MCF 10A (cell line): ENCODE measurements at places on chromosomes 2 and 18.

DNA sequence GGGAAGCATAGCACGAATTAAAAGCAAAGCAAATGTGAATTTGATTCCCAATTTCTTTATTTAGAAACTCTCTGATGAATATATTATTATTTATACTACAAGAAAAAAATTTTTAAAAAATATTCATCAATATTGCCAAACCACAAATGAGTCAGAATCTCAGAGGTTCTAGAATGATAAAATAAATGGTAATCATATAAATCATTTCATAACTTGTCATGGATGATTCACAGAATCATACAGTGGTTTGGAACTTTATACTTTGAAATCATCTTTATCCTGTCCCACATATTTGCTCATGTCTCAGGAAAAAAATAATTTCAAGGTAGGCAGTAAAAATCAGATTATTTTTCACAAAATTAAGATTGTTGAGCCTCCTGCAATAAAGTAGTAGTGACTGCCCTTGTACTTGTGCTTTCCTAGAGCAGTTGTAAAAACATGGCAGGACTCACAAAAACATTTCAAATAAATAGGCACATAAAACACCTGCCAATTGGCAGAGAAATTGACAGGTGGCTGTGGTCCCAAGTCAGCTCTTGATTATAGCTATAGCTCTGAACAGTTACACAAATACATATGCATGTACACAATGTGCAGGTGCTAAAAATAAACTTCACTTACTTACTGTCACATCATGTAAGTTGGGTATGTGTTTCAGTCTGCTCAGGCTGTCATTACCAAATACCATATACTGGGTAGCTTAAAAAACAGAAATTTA is 273.9 kb upstream of the SESTD1 start:
- peak; percentile 41 for DNase-seq

DNA sequence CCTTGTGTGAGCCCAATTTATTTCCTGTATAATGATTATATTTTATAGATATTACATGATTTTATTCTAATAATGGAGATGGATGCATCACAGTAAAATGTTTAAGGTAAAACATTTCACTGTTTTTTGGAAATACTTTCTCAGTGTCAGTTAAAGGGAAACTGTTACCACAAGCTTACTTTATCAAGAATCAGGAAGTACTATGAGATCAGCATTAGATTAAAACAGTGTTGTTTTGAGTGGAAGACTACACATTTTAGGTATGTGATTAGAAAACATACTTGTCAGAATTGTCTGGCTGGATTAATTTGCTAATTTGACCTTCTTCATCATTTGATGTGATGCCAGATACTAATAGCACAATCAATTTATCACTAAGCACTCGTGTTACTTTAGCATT is at the start of gene HRH4:
Gene HRH4, plus strand, starts transcription at position 250 of the 400 bp plus-strand sequence. Its CDS starts 92 bp downstream, at position 342.
- DNase-seq, result no peak

GRCh38 chr18:68779169-68779568 is 18.7 kb upstream of the CCDC102B start:
- peak; percentile 83 for DNase-seq

GRCh38 chr18:48939205-48940097 is 11.3 kb downstream of the SMAD7 start:
- peak; percentile 32 for DNase-seq

DNA sequence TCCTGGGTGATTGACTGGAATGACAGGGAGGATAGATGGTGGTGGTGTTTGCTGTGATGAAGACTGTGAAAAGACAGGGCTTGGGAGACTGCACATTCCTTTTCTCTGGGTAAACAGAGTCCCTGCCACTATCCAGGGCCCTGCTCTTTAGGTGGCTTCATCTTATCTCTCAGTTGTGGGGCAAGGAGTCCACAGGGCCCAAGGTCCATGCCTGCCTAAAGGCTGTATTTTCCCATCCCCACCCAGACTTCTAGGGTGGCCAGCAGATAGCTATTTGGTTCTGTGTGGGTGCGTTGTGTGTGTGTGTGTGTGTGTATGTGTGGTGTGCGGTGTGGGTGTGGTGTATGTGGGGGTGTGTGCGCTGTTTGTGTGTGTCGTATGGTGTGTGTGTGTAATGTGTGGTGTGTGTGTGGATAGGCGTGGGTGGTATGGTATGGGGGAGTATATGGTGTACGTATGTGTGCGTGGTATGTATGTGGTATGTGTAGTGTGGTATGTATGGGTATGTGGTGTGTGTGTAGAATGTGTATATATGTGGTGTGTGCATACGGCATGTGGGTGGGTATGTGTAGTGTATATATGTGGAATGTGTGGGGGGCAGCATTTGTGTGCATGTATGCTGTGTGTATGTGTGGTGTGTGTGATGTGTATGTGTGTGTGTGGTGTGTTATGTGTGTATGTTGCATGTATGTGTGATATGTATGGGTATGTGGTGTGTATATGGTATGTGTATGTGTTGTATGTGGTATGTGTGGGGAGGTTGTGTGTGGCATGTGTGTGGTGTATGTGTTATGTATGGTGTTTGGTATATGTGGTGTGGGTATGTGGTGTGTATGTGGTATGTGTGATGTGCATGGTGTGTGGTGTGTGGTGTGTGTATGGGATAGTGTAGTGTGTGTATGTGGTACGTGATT is 10.5 kb upstream of the XRCC5 start:
- DNase-seq, result no peak

DNA sequence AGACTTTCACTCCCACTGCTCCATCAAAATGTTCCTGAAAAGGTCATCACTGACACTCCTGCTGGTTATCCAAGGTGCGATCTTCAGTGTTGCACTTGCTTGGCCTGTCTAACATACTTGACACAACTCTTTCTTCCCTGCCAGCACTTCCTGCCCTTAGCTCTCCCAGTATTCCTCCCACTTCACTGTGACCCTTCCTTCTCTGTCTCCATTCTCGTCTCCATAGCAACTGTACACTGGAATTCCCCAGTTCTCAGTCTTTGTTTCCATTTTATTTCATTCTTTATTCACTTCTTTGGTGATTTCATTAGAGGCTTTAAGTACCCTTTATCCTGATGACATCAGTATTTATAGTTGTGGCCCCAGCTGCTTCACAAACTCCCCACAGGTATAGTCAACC is 333.0 kb downstream of the IRS1 start:
- DNase-seq, result no peak

DNA sequence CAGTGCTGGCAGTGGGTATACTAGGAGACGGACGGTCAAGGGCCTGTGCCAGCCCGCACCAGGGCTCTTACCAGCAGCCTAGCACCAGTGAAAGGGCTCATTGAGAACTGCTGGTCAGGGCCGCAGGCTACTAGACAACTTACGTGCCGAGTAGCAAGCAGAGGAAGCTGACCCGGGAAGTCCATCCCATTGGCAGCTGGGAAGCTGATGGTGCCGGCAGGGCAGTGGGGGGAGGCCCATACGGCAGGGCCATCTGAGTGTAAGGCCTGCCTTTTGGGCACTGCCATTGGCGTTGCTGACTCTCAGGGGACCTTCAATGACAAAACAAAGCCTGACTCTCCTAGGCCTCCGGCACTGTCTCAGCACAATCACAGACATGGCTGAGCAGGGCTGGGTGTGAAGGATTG is 20.6 kb downstream of the EFR3B start:
- DNase-seq, result no peak

GRCh38 chr2:112725545-112726457 is 5.0 kb downstream of the NT5DC4 start:
- no peak for DNase-seq

- DNase-seq, result no peak
Measured at GRCh38 chr2:218146056-218146455, 20.2 kb downstream of the CXCR2 start.

DNA sequence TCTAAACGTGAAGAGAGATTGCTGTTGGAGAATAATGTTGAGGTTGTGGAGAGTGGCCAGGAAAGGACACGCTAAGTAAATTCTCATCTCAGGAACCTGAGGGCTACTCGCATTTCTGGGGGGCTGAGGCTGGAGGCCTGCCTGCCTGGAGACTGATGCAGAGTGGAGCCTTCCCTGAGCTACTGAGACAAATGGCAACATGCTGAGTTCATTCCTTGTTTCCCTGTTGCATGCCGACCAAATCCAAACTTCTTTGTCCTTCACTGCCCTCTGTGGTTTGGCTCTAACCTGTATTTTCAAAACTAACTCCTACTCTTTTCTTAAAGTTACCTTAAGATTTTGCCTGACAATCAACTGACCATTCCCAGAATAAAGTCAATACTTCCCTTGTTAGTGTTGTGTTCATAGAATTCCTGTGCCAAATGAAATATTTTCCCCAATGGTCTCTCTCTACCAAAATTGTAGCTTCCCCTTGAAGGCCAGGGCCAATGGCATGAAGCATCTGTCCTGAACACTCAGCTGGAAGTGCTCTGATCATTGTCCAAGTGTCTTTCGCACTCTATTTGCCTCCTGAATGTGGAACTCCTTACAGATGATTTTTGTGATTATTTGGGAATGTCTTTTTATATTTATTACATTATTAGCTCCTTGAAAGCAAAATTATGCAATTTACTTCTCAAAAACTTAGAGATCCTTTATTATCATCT is 1085.6 kb downstream of the SOCS6 start:
- no peak for DNase-seq

DNA sequence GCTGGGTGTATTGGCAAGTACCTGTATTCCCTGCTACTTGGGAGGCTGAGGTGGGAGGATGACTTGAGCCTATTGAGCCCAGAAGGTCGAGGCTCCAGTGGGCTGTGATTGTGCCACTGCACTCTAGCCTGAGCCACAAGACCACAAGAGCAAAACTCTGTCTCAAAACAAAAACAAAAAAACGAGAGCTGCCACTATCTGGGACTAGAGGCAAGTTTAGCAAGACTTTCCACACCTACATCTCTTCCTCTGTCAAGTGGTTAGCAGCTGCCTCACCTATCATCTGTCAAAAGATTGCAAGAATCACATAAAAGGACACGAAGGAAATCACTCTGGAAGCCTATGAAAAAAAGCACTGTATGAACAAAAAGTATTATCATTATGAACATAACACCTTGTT is 55.2 kb upstream of the RIOK3 start:
- no peak for DNase-seq

- DNase-seq, result peak; percentile 55
Measured at GRCh38 chr18:2547477-2548087, 23.7 kb downstream of the METTL4 start.

- no peak for DNase-seq
Measured at GRCh38 chr2:24182507-24182906, 7.7 kb downstream of the FAM228A start.

- no peak for DNase-seq
Measured at GRCh38 chr18:57480733-57481132, 45.6 kb downstream of the ONECUT2 start.

DNA sequence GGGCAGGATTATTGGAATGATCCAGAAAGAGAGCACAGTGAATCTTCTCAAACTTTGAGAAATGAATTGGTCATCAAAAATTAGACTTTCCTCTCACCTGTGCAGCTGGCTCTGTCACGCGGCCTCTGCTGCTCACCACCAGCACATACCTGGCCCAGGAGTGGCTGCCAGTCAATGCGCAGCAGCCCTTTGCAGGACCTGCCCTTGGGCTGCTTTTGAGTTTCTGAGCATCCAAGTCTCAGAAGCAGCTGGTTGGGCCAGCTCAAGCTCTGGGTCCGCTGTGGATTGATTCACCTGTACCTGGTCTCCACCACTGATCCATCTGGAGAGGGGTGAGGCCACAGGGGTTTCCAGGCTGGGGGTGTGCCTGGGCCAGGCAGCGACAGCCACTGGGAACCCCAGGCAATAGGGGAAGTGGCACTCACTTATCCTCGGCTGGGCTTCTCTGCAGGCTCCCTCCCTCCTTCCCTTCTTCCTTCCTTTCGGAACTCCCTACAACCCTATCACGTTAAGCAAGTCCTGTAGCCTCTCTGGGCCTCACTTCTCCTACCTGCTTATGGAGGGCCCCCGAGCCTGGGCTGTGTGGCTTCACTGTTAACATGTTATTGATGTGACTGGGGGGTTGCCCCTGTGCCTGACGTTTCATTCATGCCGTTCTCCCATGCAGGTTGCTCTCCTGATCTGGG is 48.1 kb downstream of the SH3BP4 start:
- DNase-seq, result no peak

GRCh38 chr2:158940356-158940755 is 28.1 kb upstream of the TANC1 start:
- no peak for DNase-seq

DNA sequence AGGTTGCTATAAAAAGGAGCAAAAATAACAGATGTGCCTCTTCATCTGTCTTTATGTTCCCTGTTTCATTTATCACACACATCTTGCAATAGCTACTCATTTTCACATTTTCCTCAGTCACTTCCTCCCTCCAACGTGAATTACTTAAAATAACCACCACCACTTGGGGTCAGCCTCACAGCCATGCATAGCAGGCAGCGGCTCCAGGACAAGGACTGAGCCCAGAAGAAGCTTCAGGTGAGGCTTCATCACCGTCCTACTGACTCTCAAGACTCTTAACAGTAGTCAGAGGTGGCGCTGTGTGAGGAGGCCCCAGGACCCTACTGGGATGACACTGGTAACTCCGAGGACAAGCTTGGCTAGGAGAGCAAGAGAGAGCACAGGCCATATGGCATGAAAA is 15.5 kb upstream of the ST8SIA5 start:
- no peak for DNase-seq

- no peak for DNase-seq
Measured at GRCh38 chr2:182694189-182694588, 21.9 kb upstream of the DNAJC10 start.

- no peak for DNase-seq
Measured at GRCh38 chr2:201579536-201579935, 63.8 kb downstream of the TMEM237 start.

DNA sequence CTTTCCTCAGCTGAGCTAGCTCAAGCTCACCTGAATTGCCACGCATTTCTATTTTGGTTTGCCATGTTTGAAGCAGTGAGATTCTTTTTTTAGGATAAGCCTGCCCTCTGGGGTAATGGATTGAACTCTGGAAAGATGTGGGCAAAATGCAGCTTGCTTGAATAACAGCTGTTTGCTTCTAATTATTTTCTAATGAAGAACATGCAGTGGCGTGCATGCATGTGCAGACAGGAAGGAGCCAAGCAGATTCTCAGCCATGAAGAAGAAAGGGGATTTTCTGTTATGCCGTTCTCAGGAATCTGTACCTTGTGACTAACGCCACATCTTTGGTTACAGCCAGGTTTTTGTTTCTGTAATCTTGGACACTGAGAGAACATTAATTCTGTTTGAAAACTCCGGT is 171.2 kb downstream of the ANTXR1 start:
- no peak for DNase-seq

DNA sequence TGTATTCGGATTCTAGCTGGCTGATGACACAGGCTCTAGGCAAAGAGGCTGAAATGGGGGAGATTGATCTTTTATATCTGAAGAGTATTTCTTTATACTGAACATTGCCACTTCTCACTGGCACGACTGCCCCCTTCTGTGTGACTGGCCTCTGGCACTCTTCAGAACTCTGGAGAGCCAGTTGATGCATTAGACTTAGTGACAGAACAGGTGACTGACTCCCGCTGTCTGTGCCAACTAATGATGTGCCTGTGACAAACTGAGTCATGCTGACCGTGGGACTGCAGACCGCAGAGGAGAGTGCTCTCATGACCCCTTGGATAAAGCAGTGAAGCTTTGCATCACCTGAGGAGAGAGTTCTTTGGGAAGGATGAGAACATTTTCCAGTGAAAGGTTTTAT is 14.4 kb downstream of the MGAT5 start:
- peak; percentile 20 for DNase-seq
